CD4-positive, alpha-beta T cell treated with Interleukin-15 for 4 hours (primary cell): ENCODE measurements at places on chromosomes 11 and 22.

- peak; percentile 16 for DNase-seq
These were observed 67.1 kb downstream of the CD82 start for GRCh38 chr11:44632466-44633123.

DNA sequence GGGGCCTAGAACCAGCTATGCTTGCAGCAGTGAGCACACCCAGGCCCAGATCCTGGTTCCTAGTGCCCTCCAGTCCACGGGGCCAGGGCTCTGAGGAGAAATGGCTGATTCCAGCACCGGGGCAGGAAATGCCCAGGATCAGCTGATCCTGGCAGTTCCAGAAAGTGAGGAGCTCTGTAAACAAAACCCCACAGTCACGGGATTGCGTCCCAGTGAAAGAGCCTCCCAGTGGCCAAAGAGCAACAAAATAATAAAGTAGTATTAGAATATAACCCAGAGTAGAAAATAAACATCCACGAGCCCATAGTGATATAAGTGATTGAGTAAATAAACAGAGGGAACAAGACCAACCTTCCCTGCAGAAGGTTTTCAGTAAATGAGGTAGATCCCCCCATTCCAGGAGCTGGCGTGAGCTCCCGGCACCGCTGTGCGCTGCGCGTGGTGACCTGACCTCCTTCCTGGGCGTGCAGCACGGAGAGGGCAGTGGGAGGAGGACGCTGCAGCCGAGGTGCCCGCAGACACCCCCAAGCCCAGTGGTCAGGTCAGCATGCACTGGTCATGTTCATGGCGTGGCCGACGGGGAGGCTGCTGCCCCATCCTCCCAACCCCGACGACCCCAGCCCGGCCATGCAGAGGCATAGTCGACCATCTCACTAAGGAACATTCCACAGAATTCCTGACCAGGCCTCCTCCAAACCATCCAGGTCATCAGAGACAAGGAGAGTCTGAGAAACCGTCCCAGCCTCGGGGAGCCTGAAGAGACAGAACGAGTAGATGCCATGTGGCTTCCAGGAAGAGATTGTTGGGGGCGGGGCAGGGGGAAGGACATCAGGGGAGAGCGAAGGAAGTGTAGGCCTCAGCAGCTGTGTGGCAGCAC is 19.8 kb downstream of the PTDSS2 start:
- DNase-seq: no peak

GRCh38 chr22:35712672-35713071 is 5.0 kb upstream of the APOL5 start:
- no peak for DNase-seq

DNA sequence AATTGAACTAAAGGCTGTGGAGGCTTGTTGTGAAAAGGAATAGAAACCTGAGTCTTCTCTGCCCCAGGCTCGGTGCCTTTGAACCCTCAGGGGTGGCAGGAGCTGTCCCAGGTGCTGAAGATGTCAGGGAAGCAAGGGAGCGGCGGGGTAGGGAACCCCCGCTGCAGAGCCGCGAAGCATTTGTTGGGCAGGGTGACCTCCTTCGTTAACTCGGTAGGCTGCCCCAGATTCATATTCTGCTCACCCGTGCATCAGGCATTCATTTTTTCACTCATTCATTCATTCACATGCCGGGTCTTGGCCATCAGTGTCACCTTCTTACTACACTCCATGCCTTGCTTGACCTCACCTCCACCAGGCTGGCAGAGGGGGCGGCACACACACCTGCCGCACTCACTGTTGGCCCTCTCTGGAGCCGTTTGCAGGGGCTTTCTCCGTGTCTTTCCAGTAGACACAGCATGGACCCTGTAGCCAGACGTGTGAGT is 618.9 kb downstream of the BRD1 start:
- DNase-seq: no peak

DNA sequence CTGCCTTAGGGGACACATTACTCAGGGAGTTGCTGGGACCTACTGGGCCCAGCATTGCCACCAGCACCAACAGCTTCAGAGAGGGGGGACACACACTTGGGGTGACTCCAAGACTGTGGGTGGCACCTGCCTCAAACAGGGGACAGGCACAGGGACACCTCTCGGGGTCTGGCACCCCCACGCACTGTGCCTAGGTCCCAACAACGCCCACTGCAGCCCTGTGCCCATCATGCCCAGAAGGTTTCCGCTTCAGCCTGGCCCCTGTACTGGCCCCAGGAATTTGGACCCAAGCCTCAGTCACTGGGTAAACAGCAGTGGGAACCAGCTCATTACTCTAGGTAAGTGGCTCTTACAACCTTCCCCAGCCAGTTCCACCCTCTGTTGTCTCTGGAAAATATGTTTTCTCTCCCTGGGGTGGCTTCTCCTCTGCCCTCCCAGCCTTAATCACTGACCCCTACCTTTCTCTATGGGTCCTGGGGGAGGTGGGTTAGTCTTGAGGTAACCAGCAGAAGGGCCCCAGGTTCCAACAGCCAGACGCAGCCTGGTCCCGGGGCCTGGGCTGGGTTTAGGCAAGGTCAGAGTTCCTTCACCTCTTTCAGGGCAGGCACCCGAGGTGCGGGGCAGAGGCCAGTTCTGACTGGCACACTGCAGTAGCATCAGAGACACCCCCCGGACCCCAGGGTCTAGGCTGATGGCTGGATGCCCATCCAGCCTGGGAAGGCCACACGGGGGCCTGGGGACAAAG is 123.6 kb downstream of the MED15 start:
- DNase-seq: no peak

DNA sequence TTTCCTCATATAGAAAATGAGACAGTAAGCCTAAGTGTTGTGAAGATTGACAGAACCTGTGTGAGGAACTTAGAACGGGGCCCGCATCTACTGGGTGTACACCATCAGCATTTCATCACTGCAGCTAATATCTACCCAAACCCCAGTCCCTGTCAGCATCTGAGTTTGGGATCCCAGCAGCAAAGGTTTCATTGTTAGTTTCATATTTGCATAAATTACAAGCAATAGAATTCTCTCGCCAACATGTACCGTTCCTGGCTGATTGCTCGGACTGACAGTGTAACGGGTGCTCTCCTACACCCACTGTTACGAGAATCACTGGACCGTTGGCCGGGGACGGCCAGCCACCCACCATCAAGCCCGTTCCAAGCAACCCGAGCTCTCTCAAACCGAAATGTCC is 10.4 kb upstream of the TMPRSS6 start:
- DNase-seq: no peak

- DNase-seq: no peak
These were observed 314.4 kb downstream of the CASP12 start for GRCh38 chr11:104583857-104584256.

- DNase-seq: no peak
These were observed 1.3 kb upstream of the ARAP1 start for GRCh38 chr11:72753341-72754148.

DNA sequence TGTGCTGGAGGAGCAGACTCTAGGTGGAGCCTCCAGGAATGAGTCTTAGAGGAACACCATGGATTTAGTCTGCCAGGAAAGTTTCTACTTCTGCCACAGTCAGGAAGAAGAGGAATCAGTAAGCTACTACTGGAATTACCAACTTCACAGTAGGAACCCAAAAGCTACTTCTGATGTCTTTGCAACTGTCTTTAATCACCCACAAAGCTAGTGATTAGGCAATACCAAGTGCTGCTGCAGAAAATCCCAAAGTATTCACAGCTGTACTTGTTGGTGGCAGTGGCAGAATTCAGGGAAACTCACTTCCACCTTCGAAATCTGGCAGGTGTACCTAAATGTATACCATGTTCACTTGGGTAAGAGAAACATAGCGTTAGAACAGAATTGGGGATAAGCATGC is 264.5 kb upstream of the SORL1-AS1 start:
- no peak for DNase-seq

DNA sequence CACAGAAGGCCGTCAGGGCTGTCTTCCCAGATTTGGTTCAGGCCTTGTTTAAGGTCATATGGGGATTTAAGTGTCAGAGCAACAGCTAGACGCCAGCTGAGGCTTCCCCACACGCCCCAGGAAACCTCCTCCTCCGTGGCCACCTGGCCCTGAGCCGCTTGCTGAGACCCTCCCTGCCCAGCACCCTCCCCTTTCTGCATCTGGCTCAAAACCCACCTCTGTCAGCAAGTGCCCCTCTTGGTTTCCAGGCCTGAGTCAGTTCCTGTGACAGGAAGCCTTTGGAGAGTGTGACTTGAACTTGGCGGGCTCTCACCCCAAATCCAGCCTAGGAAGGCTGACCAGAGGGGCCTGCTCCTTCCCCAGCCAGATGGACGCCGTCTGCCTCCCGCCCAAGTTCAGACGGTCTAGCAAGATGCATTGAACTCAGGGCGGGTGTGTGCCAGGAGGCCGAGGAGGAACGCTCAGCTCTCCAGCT is 561 bp downstream of the FXYD2 start:
- no peak for DNase-seq

DNA sequence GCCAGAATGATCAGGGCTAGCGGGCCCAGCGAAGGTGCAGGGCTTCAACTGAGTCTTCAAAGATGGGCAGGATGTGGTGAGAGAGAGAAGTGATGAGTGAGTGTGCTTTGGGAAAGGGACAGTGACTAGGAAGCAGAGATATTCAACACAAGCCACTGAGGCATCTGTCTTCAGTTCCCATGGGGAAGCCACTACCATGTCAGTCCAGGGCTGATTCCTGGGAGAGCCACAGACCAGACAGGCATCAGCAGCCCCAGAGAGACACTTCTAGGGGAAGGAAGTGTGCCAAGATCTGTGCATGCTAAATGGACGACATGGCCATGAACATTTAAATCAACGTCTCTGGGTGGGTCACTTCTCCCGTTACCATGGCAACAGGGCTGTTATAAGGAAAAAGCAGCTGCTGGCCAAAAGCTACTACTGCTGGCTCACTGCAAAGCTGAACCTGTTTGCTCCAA is 28.5 kb downstream of the P4HA3 start:
- no peak for DNase-seq

DNA sequence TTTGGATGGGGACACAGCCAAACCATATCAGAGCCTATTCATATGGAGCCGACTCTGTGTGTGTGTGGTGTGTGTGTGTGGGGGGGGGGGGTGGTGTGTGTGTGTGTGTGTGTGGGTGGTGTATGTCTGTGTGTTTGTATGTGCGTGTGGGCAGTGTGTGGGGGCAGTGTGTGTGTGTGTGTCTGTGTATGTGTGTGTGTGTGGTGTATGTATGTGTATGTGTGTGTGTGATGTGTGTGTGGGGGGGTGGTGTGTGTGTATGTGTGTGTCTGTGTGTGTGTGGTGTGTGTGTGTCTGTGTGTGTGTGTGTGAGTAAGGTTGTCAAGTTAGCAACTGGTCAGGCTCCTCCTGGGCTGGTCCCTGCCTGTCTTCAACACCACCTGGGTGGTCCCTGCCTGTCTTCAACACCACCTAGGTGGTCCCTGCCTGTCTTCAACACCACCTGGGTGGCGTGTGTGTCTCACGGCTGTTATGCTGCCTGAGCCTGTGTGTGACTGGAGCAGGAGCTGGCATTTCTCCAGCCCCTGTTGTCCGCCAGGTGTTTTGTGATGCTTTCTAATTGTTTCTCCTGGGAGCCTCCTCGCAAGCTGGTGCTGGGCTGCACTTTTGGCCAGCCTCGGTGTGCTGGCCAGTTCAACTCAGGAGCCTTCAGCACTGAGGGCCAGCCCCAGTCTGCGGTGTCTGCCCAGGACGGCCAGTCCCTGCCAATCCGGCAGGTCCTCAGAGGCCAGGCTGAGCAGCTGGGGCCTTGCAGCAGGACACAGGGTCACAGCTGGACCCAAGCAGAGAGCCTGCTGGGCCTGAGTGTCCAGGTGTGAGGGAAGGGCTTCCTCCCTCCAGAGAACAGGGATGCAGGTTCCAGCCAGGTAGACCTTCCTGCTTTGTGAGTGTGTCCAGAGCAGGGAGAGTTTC is 21.5 kb upstream of the PVALB start:
- no peak for DNase-seq

GRCh38 chr22:37229012-37229804 is 14.9 kb downstream of the RAC2 start:
- DNase-seq: peak; percentile 49

DNA sequence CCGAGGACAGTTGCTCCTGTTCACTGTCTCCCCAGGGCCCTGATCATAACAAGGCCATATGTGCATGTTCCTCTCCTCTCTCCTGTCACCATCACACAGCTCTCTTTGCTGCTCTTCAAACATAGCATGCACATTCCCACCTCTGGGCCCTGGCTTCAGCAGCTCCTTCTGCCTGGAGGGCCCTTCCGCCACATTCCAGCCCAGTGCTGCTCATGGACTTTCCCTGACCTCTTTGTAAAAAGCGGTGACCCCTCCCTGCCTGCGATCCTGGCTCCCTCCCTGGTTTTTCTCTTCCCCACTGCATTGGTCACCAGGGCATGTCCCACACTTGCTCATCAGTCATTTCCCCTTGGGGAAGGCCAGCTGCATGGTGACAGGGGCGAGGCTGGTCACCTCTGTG is 98.2 kb downstream of the MYO18B start:
- DNase-seq: no peak

DNA sequence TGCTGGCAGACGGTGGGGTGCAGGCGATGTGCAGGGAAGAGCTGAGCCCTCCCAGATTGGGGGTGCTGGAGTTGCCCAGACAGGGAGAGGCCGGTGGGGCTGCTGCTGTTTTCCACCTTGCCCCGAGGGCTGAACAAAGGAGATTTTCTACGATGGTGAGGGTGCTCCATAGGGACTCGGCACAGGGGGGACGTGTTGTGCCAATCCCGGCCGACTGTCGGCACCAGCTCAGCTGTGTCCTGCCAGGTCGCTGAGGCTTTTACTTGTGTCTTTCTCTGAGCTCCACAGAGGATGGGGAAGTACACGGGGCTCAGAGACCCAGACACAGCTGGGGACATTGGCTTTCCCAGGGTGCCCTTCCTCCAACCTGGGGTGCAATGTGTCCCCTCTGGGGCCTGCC is 816.8 kb downstream of the BRD1 start:
- no peak for DNase-seq
